ENCODE measurements at places on chromosomes 2 and 18. TPM values are rescaled to one million over a fixed set of nuclear protein-coding genes. Genes with fewer than 3 reads are reported as not detected.

The CRYBA2 gene
- not detected for polyA plus RNA-seq

The HOXD13 gene
- 1.9 TPM for polyA plus RNA-seq

The GPR17 gene
- 0.11 TPM for polyA plus RNA-seq

The RAB27B gene
- 0.18 TPM for polyA plus RNA-seq

The COL5A2 gene
- polyA plus RNA-seq: 248 TPM

The MSTN gene
- polyA plus RNA-seq: 0.16 TPM

The EVX2 gene
- not detected for polyA plus RNA-seq

The CPO gene
- polyA plus RNA-seq: 0.20 TPM

The BZW1 gene
- polyA plus RNA-seq: 365 TPM

The MOCOS gene
- 17.9 TPM for polyA plus RNA-seq

The RAB11FIP5 gene
- polyA plus RNA-seq: 34.4 TPM

The CTDP1 gene
- 7.6 TPM for polyA plus RNA-seq

The PID1 gene
- polyA plus RNA-seq: 8.6 TPM

The ZBTB7C gene
- not detected for polyA plus RNA-seq

The TMEM247 gene
- not detected for polyA plus RNA-seq

The CHRNG gene
- not detected for polyA plus RNA-seq

The CYS1 gene
- polyA plus RNA-seq: 3.1 TPM

The ACVR1C gene
- polyA plus RNA-seq: not detected

The SERPINB3 gene
- polyA plus RNA-seq: not detected

The LYPD6B gene
- polyA plus RNA-seq: 11.5 TPM

Data from GM23248 (cell line).